Activated CD4-positive, alpha-beta T cell treated with anti-CD3 and anti-CD28 coated beads for 4 hours (primary cell): ENCODE measurements at places on chromosomes 1 and 21.

DNA sequence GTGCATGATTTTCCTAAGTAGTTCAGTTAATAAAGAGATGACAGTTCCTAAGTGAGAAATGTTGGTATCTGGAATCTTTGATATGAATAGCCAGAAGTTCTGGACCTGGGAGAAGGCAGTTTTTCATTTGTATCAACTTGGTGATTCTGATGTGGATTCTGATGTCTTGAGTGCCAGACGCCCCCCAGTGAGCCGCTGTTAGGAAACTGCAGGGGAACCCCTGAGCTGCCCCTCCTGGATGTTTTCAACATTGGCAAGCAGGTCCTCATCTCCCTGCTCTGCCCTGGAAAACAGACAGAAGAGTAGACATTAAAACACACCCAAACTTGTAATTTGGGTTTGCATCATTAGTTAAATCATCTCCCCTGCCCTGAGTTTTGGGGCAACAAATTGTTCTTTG lies 7.4 kb downstream of the ETS2 start:
- no peak for DNase-seq

DNA sequence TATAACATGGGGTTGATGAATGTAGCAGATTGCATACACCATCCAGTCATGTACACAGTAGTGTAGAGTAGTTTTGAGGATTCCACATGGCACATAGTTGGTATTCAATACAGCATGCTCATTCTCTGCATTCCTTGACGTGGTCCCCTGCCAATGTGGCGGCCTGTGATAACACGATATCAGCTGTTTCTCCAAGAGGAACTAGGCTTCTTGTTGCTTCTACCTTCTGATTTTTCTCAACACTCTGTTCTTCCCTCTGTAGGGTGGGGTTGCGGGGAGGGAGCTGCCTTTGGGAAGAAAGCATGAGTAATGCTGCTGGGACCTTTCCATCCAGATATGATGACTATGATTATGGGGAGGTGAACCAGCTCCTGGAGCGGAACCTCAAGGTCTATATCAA lies 19.4 kb downstream of the SESN2 start:
- DNase-seq, result no peak

GRCh38 chr1:42968654-42969053 lies 10.0 kb upstream of the SLC2A1 start:
- no peak for DNase-seq

DNA sequence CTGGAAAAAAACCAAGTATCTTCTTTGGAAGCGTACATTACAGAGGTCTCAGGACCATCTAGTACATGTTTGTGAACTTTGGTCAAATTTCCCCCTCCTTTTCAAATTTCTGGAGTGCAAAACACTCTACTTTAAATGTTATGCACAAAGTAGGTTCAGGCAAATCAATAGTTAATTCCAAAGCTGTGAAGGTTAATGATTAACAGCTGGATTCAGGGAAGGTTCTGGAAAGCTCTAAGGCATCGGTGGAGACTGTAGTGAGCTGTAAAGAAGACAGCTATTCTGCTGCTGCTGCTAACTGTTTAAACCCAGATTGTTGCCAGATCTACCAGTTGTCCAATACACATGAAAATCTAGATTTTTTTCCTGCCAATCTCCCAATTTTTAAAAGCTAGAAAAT lies 70.9 kb downstream of the ELAVL4 start:
- DNase-seq, result no peak

- no peak for DNase-seq
Observed at GRCh38 chr1:22914633-22915217, 57.9 kb downstream of the LACTBL1 start.

GRCh38 chr1:61446531-61446991 lies 278.4 kb downstream of the TM2D1 start:
- DNase-seq, result no peak

- DNase-seq, result no peak
Observed at GRCh38 chr1:154869351-154870114, 548 bp downstream of the KCNN3 start.

- no peak for DNase-seq
Observed at GRCh38 chr1:76659171-76659940, 207.9 kb upstream of the ST6GALNAC5 start.

GRCh38 chr1:56326056-56326455 lies 253.3 kb downstream of the PLPP3 start:
- DNase-seq, result no peak

DNA sequence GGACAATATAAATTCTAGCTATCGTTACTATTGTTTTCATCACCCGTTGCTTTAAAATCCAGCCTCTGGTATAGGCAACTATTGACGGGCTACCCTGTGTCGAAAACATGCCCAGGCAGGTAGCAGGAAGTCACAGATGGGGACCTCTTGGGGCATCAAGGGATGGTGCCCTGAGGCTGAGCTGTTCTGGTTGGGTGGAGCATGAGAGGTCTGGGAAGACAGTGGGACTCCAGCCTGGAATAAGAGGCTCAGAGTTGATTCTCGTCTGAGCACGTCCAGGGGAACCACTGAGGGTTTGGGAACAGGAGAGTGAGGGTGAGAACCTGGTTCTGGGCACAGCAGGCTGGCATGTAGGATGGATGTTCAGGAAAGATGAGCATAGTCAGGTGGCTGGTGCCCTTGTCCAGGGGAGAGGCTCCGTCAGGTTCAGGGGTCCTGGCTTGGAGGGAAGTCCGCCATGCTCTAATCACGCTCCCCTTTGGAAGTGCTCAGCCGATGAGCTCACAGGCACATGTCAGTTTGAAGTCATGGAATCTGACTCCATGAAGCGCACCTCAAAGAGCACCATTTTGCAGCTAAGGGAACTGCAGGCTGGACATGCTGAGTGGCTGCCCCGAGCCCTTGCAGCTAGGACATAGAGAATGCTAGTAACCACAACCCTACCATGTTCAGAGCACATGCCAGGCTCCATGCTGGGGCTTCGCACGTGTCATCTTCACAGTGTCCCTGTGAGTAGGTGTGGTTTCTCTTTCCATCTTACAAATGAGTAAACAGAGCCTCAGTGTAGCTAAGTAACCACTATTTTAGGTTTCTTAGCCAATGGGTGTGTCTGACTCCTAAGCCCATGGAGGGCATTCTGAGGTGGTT lies 21.0 kb downstream of the PCSK9 start:
- no peak for DNase-seq

DNA sequence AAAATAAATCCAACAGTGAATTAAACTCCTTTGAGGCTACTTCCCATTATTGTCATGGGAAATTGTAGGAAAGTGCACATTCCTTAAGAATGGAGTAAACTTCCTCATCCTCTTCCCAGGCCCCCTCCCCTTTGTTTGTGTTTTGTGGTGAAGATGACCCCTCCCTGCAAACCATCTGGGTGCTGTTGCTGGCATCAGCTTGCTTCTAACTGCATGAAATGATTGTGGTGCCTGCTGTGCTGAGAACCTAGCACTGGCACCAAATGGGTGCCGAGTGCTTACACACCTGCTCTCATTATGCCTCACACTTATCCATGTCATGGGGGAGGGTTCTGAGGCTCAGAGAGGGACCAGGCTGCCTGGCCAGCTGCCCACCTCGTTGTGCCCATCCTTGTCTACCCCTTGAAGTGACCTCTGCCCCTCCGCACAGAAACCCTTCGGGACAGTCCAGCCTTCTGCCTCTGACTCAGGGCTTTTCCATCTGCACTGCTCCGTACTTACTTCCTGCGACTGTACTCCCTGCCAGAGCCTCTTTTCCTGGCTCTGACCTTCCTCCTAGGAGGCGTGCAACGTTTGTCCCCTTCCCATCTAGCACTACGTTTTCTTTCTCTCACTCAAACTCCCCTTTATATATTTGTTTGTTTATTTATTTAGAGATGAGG lies 30.6 kb downstream of the CAPN2 start:
- DNase-seq, result no peak

DNA sequence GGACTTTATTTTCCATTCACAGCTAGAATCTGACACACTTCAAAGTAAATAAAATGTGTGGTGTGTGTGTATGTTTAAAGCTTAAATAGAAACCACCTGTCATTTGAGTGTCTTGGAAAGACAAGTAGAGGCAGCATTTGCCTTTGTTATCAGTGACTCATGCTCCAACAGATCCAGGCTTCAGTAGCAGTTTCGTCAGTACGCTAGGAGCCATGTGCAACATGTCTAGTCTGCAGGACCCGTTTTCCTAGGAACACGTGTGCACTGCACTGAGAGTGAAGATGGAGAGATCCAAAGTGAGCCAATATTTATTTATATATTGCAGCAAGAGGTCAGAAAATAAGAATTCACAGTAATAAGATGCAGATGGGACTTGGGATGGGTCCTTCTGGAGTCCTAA lies 41.8 kb downstream of the SGIP1 start:
- no peak for DNase-seq

- no peak for DNase-seq
Observed at GRCh38 chr21:45012662-45013259, 61.6 kb upstream of the ADARB1 start.

- peak; percentile 34 for DNase-seq
Observed at GRCh38 chr1:206935491-206936067, 10.7 kb downstream of the PIGR start.

- peak; percentile 66 for DNase-seq
Observed at GRCh38 chr1:6127587-6128163, 52.4 kb downstream of the CHD5 start.

- no peak for DNase-seq
Observed at GRCh38 chr1:53446051-53446450, 13.1 kb upstream of the DMRTB1 start.

DNA sequence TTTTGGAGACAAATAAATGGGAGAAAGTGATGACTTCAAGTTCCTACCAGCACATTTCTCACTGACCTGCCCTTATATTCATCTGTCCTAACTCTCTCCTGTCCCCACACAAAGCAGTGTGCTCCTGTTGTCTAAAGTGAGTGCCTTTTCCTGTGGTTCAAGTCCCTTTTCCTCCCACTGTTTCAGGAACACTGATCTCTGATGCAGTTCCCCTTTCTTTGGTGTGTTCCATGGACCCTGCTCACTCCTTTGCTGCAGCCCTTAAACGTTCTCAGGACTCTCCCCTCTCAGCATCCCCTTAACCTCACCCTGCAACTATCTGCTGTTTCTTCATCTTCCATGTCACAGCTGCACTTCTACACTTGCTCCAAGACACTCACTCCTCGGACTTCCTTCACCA lies 195.8 kb upstream of the ETV3 start:
- DNase-seq, result no peak

DNA sequence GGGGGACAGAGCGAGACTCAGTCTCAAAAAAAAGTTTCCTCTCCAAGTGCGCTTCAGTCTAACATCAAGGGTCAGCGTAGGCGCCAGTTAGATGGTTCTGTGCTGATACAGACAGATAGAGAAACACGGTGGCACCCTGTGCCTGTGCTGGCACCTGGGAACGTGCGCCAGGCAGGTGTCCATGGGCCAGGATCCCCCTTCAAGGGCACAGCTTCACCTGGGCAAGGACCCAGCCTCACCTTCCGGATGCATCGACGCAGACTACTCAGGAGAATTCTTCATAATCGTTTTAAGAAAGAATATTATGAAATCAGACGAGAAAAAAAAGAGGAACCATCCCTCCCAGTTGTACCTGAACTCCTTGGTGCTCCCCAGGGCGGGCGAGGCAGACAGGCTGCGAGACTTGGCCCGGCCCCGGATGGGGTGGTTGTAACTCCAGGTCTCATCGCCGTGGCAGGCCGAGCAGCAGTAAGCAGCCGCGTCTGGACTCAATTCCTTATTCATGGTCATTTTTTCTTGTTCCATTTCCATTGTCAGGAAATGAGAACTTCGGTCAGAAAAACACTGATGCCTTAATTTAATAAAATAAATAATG lies 13.3 kb downstream of the NADK start:
- no peak for DNase-seq

- no peak for DNase-seq
Observed at GRCh38 chr1:159879977-159880376, 17.5 kb upstream of the VSIG8 start.

GRCh38 chr1:2859219-2859880 lies 57.9 kb upstream of the TTC34 start:
- DNase-seq, result no peak

DNA sequence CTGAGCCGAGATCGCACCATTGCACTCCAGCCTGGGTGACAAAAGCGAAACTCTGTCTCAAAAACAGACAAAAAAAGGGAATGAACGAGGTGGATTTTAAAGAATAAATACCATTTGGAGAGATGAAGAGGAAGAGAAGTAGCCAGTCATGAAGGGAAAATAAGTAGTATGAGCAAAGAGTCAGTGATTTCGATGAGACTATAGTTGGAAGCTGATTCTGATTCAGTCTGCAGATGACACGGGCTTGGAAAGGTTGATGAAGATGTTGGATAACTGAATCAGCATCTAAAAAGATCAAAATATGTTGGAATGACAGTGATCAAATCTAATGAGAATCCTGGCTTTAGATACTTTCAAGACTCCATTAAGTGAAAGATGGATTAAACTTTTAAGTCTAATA lies 23.8 kb downstream of the MACF1 start:
- no peak for DNase-seq

GRCh38 chr1:69196071-69196470 lies 371.7 kb upstream of the LRRC7 start:
- DNase-seq, result no peak

DNA sequence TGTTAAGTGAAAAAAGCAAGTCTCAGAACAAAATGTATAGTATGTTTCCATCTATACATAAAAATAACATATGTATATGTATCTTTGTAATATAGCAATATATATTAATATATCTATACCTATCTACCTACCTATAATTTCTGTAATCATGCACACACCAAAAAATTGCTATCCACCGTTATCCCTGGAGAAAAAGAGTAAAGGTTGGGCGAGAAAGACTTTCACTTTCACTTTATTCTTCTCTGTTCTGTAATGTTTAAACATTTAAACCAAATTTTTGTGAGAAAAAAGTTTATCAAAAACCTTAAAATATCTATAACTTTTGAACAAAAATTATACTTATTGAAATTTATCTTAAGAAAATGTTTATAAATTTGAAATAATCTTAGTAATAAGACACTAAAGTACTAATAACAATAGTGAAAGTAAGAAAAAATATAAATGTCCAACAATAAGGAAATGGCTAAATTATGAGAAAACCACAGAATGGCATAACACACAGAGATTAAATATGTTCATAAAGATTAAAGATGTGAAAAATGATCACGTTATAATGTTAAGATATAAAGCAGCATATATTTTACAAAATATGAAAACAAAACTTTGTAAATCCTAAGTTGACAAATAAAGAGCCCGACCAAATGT lies 74.0 kb upstream of the LRRC53 start:
- DNase-seq, result no peak

DNA sequence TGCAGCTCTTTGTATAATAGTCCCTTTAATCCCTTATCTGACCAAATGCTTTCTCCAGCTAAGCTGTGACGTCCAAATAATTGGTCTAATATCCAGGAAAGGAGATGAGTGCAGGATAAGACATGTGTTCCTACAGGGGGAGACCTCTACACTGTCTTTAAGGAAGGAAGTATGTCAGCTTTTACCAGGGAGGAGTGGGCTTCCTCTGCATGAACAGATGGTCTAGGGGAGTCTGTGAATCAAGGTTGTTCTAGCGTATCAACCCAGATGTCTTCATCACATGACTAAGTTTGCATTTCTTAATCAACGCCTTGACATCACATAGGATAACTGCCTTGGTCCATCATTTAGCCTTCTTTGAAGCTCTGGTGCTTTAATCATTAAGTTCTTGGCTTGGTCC lies 528.2 kb downstream of the MRPL39 start:
- no peak for DNase-seq
